ENCODE measurements at places on chromosomes 7 and 10.

DNA sequence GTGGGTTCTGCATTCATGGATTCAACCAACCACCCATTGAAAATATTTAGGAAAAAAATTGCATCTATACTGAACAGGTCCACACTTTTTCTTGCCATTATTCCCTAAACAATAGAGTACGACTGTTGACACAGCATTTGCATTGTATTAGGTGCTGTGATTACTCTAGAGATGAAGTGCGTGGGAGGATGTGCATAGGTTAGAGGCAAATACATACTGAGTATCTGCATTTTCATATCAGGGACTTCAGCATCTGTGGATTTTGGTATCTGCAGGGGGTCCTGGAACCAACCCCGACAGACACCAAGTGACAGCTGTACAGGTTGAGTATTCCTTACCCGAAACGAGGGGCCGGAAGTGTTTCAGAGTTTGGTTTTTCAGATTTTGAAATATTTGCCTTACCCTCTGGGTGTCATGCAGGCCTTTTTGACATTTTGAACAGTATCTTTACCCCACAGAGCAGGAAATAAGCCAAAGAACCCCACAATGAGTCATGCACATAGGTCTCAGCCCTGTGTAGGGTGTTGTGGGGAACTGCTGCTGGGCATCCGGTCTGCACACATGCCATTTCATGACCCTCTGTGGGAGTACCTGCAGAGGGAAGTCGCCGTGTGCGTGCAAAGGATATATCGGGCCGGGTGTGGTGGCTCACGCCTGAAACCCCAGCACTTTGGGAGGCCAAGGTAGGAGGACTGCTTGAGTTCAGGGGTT lies 14.5 kb downstream of the NUDT5 start:
- DNase-seq: no peak

GRCh38 chr10:78831461-78831860 lies 237.3 kb upstream of the ZMIZ1 start:
- no peak for DNase-seq

GRCh38 chr7:37142958-37143357 lies 305.7 kb downstream of the ELMO1 start:
- no peak for DNase-seq

DNA sequence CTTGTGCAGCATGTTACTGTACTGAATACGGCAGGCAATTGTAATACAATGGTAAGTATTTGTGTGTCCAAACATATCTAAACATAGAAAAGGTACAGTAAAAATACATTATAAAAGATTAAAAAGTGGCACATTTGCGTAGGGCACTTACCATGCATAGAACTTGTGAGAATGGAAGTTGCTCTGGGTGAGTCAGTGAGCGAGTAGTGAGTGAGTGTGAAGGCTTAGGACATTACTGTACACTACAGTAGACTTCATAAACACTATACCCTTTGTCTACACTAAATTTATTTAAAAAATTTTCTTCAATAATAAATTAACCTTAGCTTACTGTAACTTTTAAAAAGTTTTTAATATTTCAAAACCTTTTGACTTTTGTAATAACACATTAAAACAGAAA lies 37.5 kb downstream of the BPGM start:
- DNase-seq: no peak

GRCh38 chr7:133310232-133310862 lies 57.5 kb downstream of the EXOC4 start:
- no peak for DNase-seq

- no peak for DNase-seq
Observed at GRCh38 chr7:76260171-76260703, 42.2 kb upstream of the HSPB1 start.

GRCh38 chr10:47243791-47244190 lies 56.2 kb upstream of the GDF10 start:
- peak; percentile 51 for DNase-seq

GRCh38 chr10:114345701-114346100 lies 58.6 kb downstream of the AFAP1L2 start:
- no peak for DNase-seq

DNA sequence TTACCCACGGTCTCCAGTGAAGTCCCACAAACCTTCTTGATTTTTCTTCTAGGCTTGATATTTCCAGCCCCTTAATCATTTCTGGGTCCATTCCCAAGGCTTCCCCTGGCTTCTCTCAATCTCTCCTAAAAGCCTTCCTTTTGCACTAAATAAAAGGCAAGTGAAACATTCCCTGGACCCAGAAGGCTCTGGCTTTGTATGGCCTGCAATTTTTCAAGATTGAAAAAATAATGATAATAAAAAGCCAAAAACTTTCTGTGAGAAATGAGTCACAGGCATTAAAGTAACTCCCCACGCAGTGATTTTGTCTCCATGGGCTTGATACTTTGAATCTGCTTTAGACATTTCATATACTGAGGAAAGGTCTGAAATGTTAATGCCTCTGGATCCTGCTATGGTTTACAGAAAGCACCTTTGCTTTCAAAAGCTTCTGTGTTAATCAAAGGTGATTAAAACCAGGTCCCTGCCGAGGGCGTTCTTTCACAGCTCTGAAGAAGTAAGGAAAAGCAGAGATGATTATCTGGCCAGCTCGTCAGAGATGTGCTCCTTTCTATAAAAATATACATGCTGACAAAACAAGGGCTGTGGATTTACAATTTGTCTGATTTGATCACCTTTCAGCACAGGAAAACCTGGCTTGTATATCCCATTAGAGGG lies 118.9 kb upstream of the TMEM72 start:
- DNase-seq: no peak

GRCh38 chr10:118436742-118437141 lies 94.6 kb upstream of the FAM204A start:
- no peak for DNase-seq

DNA sequence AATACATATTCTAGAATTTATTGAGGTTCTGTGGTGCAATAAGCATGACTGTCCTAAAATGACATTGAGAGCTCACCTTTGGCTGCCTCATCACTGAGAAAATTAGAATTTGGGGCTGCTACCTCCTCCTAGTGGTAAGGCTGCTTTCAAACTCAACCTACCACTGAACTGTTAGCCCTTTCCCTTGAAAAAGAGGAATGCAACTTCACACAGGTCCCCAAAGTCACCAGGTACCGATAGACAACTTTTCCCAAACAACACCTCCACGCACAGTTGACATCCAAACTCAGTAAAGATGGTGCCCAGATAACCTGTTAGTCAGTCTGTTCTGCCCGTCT lies 75.9 kb upstream of the SCIN start:
- DNase-seq: no peak

GRCh38 chr7:52154382-52154781 lies 837.8 kb upstream of the COBL start:
- DNase-seq: no peak

DNA sequence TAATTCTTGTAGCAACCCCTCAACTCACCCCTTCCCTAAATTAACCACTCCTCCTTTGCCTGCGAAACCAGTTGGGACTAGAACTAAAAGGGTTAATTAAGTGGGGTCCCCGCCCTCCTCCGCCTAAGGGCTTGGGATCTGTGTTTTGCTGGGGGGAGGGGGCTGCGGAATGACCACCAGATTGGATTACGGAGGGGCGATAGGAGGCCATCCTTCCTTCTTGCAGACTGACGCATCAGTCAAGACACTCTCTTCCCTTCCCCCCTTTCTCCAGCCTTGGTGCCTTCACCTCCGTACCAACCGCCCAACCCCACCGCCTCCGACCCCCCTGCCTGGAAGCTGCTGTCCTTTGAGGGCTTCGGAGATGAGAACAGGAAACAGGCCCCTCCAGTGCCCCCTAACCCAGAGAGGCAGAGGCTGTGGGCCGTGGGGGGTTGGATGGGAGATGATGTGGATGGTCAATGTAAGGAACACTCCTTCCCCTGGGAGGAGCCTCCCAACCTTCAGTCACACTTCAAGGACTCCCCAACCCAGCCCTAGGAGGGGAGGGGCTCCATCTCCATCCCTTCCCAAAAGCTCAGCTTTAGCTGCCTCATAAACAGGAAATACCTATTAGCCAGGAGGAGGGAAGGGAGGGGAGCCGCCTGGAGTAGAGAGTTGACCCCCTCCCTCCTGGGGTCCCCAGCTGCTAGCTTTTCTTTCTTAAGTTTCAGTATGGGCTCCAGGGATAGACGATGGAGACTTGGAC lies 997 bp upstream of the LDB1 start:
- peak; percentile 84 for DNase-seq

- DNase-seq: no peak
Observed at GRCh38 chr7:140738280-140738679, 41.8 kb downstream of the NDUFB2 start.

GRCh38 chr7:99944497-99945070 lies 15.2 kb upstream of the GJC3 start:
- DNase-seq: no peak

GRCh38 chr7:119090851-119091250 lies 866.3 kb downstream of the ANKRD7 start:
- DNase-seq: no peak

DNA sequence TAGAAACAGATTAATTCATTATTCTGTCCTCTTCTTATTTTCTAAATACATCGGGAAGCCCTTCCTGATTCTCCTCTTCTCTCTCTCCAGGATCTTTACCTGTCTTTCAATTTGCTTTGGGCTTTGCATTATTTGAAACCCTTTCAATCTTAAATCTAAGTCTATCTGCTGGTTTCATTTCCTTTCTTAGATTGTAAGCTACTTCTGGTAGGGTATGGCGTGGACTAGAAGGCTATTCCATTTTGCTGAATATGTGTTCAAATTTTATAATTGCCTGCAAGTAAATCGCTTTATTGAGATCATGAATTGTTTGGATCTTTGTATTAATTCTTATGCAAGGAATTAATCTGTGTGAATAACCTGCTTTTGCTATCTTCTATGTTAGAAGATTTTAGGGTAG lies 11.1 kb downstream of the STAM start:
- no peak for DNase-seq

DNA sequence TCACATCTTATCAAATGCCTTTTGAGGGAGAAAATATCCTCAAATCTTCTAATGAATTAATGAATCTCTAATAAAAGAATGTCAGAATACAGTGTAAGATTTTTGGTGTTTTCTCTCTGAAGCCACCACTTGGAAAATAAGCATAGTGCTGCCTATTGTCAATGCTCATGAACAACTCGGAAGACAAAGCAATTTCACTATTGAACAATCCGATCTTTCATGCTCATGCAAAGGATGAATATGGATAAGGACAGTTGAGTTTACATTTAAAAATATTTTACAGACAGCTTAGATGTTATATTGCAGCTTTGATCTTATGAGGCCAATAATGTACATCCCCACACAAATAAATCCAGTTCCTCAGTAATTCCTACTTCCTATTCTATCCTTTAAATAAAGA lies 40.6 kb downstream of the MAGI2 start:
- no peak for DNase-seq

DNA sequence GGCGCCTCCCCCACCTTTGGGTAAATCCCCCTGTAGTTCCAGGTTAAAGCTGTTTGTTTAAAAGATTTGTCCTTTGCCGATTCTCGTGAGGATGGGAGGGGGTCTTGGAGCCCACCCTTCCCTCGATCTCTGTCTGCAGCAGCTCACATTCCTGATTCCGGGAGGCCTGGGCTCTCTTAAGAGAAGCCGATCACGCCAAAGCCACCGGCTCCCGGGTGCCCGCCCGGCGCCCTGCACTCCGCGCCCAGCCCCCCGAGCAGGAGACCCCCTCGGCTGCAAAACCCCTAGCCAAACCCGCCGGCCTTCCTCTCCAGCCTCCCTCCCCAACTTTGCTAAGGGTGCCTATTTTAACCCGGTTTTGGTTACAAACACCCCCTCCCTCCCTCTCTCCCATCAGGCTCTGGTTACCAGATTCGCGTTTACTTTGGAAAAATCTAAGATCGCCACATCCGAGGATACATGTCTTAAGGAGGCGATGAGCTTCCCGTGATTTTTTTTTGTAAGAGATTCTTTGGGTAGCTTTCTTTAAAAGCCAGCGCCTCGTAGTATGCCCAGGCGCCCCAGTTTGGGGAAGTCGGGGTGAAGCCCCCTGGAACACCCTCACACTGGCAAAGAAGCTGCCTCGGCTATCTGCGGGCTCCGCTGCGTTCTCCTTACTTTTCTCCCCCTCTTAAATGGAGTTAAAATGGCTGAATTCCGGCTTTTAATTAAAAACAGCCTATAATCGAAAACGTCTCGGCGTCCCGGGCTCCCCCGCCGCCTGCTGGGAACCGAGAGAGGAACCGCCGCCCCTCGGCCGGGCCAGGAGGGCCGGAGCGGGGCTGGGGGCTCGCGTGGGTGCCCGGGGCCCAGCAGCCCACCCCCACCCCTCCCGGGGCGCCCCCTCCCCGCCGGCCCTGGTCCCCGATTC lies 983 bp downstream of the TNRC18 start:
- DNase-seq: peak; percentile 69

DNA sequence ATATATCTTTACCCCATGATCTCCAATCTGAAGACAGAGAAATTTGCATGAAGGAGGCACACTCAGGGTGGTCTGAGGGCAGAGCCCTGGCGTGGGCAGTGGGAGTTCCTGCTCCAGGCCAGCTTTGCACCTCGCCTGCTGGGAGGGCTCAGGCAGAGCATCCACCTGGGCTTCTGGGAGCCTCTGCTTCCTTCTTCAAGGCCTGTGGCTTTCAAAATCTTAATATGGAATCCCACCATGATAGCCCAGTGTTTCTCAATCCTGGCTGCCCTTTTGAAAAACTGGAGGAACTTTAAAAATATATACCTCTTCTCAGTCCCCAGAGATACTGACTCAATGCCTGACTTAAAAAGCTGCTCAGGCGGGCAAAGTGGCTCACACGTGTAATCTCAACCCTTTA lies 36.7 kb upstream of the PSAP start:
- DNase-seq: no peak

- DNase-seq: no peak
Observed at GRCh38 chr10:5540891-5541290, 16.1 kb downstream of the CALML3 start.

Data from left hindlimb (tissue), 1 donor.